Sciatic nerve (tissue), 2 donors: ENCODE measurements at places on chromosomes 2 and 18. TPM values are rescaled to one million over a fixed set of nuclear protein-coding genes. Genes with fewer than 3 reads are reported as not detected.

Gene KCNJ3
- total RNA-seq: 0.62 TPM

GRCh38 chr2:232611559-232612218, 21.7 kb upstream of the EFHD1 start:
- DNase-seq: peak; percentile 79

GRCh38 chr2:174605687-174606086, 8.1 kb upstream of the WIPF1 start:
- DNase-seq: no peak

GRCh38 chr2:28898048-28898447, 3.6 kb downstream of the WDR43 start:
- DNase-seq: no peak

DNA sequence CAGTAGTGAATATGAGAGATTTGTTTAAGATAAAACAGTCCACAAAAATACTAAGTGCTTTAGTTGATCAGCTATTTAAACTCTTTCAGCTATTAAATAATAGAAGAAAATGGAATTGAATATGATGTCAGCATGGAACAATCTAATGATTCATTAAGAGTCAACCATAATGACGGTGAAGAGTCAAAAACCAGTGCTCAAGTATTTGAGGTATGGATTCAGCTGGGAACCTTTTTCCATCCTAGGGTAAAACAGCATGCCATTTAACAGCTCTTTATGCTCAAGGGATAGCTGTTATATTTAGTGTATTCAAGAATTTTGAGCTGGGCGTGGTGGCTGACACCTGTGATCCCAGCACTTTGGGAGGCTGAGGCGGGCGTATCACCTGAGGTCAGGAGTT, 29.7 kb downstream of the CARF start:
- no peak for DNase-seq

GRCh38 chr2:226798422-226799210, 1.0 kb downstream of the IRS1 start:
- peak; percentile 60 for DNase-seq

DNA sequence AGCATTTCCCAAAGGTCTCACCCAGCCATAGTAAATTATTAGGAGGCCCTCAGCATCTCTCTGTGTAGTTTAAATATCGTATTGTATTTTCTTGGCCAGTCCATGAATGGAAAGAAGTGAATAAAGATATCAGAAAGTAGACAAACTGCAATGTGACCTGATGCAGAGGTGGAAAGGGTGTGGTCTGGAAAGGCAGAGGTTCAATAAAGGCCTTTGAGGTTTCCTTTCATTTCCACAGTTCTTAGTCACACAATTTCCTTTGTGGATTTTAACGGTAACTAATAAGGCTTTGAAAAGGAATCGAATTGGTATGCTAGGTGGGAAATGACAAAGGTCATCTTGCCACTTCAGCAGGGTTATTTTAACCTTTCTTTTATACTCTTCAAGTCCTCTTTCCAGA, 20.1 kb upstream of the WIPF1 start:
- no peak for DNase-seq
